Stimulated activated CD4-positive, alpha-beta T cell treated with anti-CD3 and anti-CD28 coated beads, Interleukin-15, amount 100 ng/mL, for 1 hour (primary cell): ENCODE measurements at places on chromosomes 13 and 19.

DNA sequence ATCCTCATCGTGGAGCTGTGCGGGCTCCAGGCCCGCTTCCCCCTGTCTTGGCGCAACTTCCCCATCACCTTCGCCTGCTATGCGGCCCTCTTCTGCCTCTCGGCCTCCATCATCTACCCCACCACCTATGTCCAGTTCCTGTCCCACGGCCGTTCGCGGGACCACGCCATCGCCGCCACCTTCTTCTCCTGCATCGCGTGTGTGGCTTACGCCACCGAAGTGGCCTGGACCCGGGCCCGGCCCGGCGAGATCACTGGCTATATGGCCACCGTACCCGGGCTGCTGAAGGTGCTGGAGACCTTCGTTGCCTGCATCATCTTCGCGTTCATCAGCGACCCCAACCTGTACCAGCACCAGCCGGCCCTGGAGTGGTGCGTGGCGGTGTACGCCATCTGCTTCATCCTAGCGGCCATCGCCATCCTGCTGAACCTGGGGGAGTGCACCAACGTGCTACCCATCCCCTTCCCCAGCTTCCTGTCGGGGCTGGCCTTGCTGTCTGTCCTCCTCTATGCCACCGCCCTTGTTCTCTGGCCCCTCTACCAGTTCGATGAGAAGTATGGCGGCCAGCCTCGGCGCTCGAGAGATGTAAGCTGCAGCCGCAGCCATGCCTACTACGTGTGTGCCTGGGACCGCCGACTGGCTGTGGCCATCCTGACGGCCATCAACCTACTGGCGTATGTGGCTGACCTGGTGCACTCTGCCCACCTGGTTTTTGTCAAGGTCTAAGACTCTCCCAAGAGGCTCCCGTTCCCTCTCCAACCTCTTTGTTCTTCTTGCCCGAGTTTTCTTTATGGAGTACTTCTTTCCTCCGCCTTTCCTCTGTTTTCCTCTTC is 6.3 kb downstream of the MYADM start:
- DNase-seq, result no peak

DNA sequence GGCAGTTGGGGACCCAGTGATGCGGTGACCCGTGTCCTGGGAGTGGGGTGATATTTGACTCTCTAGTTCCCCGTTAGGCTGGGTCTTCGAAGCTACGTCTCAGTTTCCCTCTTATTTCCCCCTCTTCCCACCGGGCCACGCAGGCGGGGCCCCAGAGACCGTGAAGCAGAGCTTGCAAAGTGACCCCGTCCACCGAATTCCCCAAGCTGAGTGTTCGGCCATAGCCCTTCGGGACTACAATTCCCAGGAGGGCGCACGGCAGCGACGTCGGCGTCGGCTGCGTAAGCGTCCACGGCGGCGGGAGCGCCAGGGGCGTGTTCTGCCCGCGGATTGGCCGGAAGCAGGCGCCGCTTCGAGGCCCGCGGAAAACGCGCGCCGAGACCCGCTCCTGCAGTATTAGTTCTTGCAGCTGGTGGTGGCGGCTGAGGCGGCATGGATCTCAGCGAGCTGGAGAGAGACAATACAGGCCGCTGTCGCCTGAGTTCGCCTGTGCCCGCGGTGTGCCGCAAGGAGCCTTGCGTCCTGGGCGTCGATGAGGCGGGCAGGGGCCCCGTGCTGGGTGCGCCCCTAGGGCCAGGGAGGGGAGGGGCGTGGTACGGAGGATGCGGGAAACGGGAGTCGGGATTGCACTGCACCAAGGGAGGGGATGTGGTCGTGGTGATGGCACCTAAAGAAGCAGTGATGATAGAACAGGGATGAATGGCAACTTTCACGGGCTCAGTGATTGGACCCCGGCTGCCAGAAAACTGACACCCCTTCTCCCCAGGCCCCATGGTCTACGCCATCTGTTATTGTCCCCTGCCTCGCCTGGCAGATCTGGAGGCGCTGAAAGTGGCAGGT is at the start of gene RNASEH2A:
Gene RNASEH2A (plus strand): TSS at position 343 of the 840 bp plus-strand sequence. CDS start 90 bp downstream, at position 433.
- peak; percentile 84 for DNase-seq

GRCh38 chr13:108629988-108630387 is 577 bp downstream of the MYO16 start:
- no peak for DNase-seq

GRCh38 chr13:110027470-110028240 is 241.3 kb upstream of the IRS2 start:
- no peak for DNase-seq

GRCh38 chr19:42505066-42505465 is 23.2 kb downstream of the CEACAM1 start:
- no peak for DNase-seq

- no peak for DNase-seq
Observed at GRCh38 chr13:25247360-25247759, 39.9 kb downstream of the MTMR6 start.

DNA sequence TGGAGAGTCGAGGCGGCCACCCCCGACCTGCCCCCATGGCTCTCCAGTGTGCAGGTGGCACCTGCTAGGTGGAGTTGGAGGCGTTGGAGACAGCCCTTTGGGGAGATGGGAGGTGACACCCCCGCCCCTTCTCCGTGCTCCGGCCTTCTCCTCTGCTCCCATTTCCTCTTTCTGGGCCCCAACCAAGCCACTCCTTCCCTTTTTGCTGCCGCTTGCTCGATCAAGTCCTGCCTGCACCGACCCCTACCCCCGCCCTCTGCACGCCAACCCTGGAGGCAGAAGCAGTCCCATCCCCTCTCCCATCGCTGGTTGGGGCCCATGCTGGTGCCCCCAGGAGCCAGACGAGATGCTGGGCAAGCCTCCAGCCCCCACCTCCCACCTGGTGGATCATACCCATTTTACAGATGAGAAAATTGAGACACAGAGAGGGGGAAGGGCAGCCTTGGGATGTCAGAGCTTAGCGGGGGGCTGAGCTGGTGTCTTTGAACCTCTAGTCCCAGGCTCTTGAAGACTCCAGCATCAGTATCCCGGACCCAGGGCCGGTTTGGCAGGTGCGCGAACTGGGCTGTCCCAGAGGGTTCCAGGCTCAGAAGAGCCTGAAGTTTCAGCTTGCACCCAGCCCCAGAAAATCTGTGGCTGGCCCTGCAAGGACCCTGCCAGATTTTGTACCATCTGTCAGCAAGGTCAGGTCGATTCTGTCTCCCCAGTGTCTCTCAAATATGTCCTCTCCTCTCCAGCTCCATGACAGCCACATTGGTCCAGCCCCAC is 10.3 kb downstream of the GNA15 start:
- DNase-seq, result no peak

GRCh38 chr19:17553256-17553655 is 2.2 kb upstream of the COLGALT1 start:
- no peak for DNase-seq

- no peak for DNase-seq
Observed at GRCh38 chr13:38202740-38203139, 146.9 kb upstream of the UFM1 start.

DNA sequence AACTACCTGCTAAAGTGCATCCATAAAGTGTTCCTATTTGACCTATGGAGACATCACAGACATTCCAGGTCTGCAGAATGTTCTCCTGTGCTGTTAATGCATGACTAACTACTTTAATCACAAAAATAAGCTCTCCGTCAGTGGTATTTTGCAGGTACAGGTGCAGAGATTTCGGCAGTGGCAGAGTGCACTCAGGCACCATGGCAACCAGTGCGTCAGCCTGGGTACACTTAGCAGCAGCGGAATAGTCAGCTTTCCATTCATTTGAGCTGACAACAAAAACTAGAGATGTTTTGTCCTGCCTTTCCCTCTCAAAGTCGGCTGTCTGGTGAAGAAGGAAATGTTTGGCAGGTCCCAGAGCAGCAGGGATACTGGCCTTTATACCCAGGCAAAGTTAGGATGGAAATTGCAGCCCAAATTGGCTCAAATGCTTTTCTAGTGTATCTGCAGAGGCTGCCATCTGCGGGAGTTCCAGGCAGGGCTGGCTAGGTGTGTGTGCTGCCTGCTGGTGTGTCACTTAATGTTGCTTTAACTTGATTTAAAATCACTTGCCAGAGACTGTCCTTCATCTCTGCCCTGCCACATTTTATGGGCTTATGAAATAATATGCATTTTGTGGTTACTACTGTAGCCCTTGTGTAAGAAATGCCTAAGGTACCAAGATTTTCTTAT is 195.8 kb downstream of the RAP2A start:
- DNase-seq, result no peak

DNA sequence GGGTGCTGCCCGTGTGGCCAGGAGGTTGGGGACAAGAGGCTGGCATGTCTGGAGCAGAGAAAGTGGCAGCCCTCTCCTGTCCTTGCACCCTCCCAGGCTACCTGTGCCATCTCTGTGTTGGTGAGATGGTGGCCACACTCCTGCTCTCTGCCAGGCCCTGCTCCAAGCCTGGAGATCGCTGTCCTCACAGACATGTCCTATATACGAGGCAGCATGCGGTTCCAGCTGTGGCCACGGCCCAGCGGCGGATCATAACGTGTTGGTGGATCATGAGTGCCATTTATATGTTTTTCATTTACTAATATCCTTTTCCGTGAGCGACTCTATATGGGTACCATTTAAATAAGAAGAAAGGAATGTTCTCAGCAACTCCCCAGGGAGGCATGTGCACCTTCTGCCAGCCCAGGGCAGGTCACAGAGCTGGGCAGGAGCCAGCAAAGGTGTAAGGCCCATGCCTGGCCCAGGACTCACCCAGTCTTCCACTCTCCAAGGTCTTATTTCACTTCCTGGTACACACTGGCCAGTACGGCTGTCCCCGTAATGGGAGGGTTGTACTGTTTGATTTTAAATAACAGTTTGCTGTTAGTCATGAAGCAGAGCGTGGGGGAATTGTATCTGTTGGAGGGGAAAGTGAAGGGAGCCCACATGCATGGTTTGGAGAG is 47.2 kb upstream of the LDLR start:
- no peak for DNase-seq

GRCh38 chr19:16605553-16605994 is 22.4 kb downstream of the MED26 start:
- DNase-seq, result no peak

DNA sequence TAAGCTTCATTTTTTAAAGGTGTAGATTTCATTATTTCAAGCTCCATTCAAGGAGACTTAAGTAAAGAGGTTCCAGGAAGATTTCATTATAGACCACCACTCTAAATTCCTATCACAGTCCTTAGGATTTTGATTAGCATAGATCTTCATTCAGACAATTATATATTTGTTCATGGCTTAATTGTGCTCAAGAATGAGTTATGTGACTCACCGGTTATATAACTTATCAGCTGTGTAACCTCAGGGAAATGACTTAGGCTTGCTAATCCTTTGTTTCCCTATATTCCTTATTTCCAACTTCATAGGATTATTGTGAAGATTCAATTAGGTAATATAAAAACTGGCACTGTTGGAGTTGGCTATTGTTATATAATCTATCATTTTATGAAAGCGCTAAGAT is 632.8 kb upstream of the SPRY2 start:
- no peak for DNase-seq

- DNase-seq, result no peak
Observed at GRCh38 chr13:113666329-113666670, 719 bp upstream of the GRK1 start.
